ENCODE measurements at places on chromosomes 3 and 15.

- no peak for DNase-seq
- H3K36me3 ChIP-seq: no peaks in the 10 kb centered on the region
Measured at GRCh38 chr15:50685191-50685975, 1.2 kb downstream of the TRPM7 start.

GRCh38 chr15:80424381-80424780 is 20.2 kb downstream of the ARNT2 start:
- H3K4me1 ChIP-seq: no peaks in the 10 kb centered on the region
- no peak overlapping the region for H3K27ac ChIP-seq
- DNase-seq: no peak
- H3K36me3 ChIP-seq: no peaks in the 10 kb centered on the region

GRCh38 chr3:126835472-126836219 is 131.6 kb downstream of the CHCHD6 start:
- no peak overlapping the region for H3K4me3 ChIP-seq
- H3K27ac ChIP-seq: no peak overlapping the region
- no peaks in the 10 kb centered on the region for H3K27me3 ChIP-seq
- H3K36me3 ChIP-seq: no peaks in the 10 kb centered on the region

DNA sequence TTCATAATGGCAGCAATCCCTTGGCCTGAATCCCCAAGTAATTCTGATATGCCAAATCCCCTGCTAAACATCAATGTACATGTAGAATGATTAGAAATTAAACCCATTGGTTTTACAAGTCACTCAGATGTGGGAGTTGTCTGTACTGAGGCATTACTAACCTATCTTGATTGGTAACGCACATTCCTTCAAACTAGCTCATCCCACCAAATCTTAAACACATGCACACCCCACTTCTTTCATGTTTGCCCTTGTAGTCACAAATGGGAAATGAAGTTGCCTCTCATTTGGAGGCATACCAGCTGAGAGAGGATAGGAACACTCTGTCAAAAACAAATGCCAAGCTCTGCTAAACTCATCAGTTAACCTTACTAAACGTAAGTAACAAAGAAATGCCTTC is 29.1 kb upstream of the MAN2C1 start:
- H3K4me3 ChIP-seq: no peak overlapping the region
- DNase-seq: no peak
- peaks cover 64% of the 10 kb centered on the region for H3K36me3 ChIP-seq
- H3K27me3 ChIP-seq: no peaks in the 10 kb centered on the region
- H3K4me1 ChIP-seq: no peaks in the 10 kb centered on the region

- H3K4me1 ChIP-seq: no peaks in the 10 kb centered on the region
- H3K4me3 ChIP-seq: no peak overlapping the region
- H3K27me3 ChIP-seq: no peaks in the 10 kb centered on the region
- no peak for DNase-seq
- H3K27ac ChIP-seq: no peak overlapping the region
Measured at GRCh38 chr3:154522036-154522602, 92.1 kb upstream of the GPR149 start.

DNA sequence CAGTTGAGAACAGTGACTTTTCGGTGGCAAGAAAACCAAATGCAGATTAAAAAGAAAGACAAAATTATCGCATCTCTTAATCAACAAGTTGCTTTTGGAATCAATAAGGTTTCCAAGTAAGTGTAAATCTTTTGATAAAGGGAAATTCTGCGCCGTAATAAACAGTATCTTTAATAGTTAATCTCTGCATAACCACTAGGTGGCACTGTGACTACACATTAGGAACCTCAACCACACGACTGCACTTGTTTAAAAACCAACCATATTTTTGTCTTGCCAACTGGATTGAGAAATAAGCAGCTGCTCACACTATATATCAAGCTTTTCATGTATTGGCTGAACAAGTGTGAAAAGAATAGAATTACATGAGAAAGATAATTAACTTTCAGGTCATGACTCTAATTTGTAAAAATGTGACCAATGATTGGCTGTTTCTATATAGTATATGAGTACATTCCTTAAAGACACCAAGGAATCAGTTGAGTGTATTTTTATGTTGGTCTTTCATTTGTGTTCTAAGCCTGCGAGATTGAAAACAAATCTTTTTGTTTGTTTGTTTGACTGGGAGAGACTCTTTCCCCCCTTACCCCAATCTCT is 72.7 kb downstream of the DZIP3 start:
- peak; percentile 39 for DNase-seq
- H3K27ac ChIP-seq: no peak overlapping the region
- H3K4me3 ChIP-seq: no peak overlapping the region
- no peaks in the 10 kb centered on the region for H3K27me3 ChIP-seq
- H3K4me1 ChIP-seq: peaks cover 5% of the 10 kb centered on the region

DNA sequence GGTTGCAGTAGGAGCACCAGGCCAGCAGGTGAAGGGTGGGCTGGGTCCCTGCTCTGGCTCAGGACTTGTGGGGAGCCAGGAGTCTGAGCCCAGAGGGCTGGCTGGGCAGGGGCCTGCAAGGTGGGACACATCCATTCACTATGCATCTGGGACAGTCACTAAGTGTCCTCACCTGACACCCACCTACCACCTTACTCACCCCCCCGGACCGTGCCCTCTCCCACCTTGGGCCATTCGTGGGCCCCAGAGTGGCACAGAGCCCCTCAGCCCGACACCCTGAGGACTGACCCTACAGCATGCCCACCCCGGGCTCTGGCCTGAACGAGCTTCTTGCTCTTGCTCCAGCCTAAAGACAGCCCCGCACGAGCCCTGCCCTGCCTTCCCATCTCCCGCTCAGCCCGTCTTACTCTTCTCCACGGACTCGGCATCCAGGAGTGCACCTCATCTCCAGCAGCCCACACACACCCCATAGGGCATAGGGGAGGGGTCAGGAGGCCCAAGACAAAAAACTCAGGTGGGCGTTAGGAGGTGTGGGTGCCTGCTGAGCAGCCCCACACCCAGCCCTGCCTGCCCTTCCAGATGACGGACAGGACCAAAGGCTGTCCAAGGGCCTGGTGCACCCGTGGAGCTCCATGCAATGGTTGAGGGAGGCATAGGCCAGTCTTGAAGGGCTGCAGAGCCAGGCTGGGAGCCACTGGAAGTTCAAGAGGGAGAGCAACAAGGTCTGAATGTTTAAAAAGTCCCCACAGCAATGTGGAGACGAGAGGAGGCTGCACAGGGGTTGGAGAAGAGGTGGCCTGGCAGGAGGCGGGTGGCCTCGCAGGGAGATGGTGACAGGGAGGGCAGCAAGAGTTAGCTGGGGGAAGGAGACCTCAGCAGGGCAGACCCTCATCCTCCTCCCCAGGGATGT is 27.0 kb downstream of the PTH1R start:
- H3K4me3 ChIP-seq: no peak overlapping the region
- H3K4me1 ChIP-seq: peaks cover 3% of the 10 kb centered on the region
- DNase-seq: peak; percentile 49
- H3K27me3 ChIP-seq: no peaks in the 10 kb centered on the region

GRCh38 chr3:169998668-169999131 is 32.1 kb downstream of the SEC62 start:
- no peak for DNase-seq
- H3K4me1 ChIP-seq: no peaks in the 10 kb centered on the region
- no peak overlapping the region for H3K4me3 ChIP-seq
- H3K36me3 ChIP-seq: no peaks in the 10 kb centered on the region
- no peak overlapping the region for H3K27ac ChIP-seq
- H3K27me3 ChIP-seq: no peaks in the 10 kb centered on the region

DNA sequence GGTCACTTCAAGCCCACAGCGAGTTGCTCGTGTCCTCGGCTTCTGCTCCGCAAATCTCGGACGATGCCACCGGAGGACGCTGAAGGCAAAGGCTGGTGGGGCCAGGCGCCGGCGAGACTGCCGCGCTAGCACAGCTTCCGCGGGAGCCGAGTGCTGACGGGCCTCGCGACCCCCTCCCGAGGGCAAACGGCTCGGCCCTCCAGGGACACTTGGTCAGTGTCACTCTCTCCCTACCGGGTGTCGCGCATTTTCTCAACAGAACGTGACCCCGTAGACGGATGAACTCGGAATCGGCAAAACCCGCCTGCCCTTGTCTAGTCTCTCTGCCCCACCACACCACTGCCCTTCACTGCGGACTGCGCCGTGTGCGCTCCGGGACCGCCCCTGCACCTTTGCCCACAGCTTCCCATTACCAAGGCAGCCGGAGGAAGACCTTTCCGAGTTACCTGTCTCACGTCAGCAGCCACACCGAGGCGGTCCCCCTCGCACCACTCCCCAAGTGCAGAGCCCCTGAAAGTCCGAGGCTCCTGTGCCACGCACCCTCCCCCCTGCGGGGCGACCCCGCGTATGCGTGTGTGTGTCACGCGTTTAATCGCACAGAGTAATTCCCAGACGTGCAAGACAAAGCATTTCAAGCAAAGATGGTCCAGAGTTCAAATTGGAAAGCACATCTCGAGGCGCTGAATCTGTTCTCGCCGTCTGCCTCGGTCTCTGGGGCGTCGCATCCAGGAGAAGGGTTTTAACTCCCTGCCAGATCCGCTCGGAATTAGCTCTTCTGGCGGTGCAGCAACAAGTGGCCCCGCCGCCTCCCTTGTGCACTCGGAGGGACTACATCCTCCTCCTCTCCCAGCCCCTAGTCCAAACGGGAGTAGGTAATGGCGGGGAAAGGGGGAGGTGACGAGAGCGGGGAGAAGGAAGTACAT is 245.0 kb upstream of the TOPAZ1 start:
- H3K4me3 ChIP-seq: peak overlapping the region; percentile 16
- H3K36me3 ChIP-seq: no peaks in the 10 kb centered on the region
- peaks cover 28% of the 10 kb centered on the region for H3K27me3 ChIP-seq
- H3K4me1 ChIP-seq: peaks cover 38% of the 10 kb centered on the region
- H3K27ac ChIP-seq: no peak overlapping the region

- H3K36me3 ChIP-seq: no peaks in the 10 kb centered on the region
- H3K4me3 ChIP-seq: peak within 1 kb of the TSS; percentile 31
- H3K4me1 ChIP-seq: peaks cover 33% of the 10 kb centered on the region
- peak within 1 kb of the TSS; percentile 92 for H3K27ac ChIP-seq
Measured at GRCh38 chr3:138594150-138594934, at the start of gene CEP70. TSS of gene CEP70 (minus strand) at chr3:138594260. CDS start at chr3:138572927, 21,333 bp downstream.

DNA sequence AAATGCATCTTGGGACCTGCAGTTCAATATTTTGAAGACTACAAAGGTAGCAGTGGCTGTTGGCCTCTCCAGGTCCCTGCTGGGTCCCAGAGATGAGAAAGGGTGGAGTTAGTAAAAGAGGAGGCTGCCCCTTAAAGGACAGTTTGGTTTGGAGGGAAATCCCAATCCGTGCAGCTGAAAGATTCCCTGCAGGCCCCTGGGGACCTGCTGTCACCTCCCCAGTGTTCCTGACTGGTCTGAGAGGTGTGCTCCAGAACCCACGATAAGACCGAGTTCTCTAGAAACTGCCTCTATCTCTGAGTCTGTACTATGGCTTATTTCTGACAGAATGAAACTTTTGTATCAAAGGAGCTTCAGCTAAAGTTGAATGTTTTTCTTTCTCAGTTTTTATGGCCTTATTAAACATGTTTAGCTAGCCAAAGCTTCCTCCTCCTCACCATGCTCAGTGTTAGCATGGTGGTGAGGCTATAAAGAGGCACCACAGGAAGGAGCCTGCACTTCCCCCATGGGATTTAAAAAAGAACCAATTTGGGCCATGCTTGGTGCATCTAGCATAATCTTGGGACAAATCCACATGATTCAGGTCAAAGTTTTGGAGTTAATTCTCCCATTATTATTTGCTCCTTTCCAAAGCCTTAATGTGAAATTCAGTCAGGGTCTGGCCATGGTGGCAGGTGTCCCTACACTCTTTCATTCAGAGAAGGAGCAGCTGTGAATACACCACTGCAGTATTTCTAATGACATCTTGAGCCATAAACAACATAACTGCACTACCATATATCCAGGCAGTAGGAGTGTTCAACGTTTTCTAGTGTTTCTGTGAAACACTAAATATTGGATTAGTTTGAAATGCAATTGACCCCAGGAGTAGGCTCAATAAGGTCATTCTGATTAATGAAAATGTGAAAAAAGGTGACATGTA is 74.4 kb downstream of the ATP1B3 start:
- no peaks in the 10 kb centered on the region for H3K36me3 ChIP-seq
- DNase-seq: no peak
- H3K27me3 ChIP-seq: no peaks in the 10 kb centered on the region
- H3K4me1 ChIP-seq: no peaks in the 10 kb centered on the region
- H3K4me3 ChIP-seq: no peak overlapping the region
- H3K27ac ChIP-seq: no peak overlapping the region

GRCh38 chr3:139521816-139522215 is 17.7 kb downstream of the RBP1 start:
- H3K4me1 ChIP-seq: peaks cover 7% of the 10 kb centered on the region
- no peak for DNase-seq
- H3K4me3 ChIP-seq: no peak overlapping the region
- H3K27me3 ChIP-seq: no peaks in the 10 kb centered on the region
- H3K36me3 ChIP-seq: no peaks in the 10 kb centered on the region
- no peak overlapping the region for H3K27ac ChIP-seq

DNA sequence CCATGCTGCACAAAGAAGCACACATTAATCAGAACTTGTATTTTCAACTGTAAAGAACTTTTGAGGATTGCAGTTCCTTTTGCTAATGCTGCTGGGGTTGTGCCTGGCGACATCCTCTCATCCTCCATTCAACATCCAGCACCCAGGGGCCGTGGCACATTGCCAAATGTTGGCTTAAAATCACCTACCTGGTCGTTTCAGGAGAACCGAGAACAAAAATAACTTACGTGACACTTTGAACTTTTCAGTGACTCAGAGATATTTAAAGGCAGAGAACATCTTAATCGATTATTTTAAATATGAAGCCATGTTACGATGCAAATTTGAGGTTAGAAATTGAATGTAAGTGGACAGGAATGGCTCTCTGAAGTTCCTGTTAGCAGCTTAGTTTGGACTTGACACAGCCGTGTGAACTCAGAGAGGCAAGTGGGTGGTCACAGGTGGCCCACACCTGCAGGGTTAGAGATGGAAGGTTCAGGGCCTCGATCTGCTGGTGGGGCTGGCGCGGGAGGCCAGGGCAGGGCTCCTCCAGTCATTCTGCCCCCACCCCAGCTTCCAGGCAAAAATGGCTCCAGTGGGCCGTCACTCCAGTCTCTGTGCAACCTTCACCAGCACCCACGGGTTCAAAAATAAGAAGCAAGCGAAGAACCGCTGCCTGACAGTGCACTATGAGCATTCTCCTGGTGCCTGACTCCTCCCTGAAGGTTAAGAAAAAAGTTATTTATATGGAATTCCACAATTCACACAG is 12.2 kb downstream of the LRRK1 start:
- no peak overlapping the region for H3K4me3 ChIP-seq
- no peak for DNase-seq
- H3K4me1 ChIP-seq: no peaks in the 10 kb centered on the region
- no peak overlapping the region for H3K27ac ChIP-seq

GRCh38 chr3:195421400-195421799 is 21.4 kb downstream of the ACAP2 start:
- no peaks in the 10 kb centered on the region for H3K27me3 ChIP-seq
- H3K4me3 ChIP-seq: no peak overlapping the region
- H3K27ac ChIP-seq: no peak overlapping the region
- H3K4me1 ChIP-seq: no peaks in the 10 kb centered on the region
- no peaks in the 10 kb centered on the region for H3K36me3 ChIP-seq
- no peak for DNase-seq

GRCh38 chr3:37704064-37704463 is 157.6 kb upstream of the CTDSPL start:
- no peaks in the 10 kb centered on the region for H3K36me3 ChIP-seq
- H3K4me3 ChIP-seq: no peak overlapping the region
- H3K4me1 ChIP-seq: no peaks in the 10 kb centered on the region
- H3K27me3 ChIP-seq: peaks cover 5% of the 10 kb centered on the region
- H3K27ac ChIP-seq: no peak overlapping the region

GRCh38 chr3:127159543-127159942 is 33.4 kb upstream of the PRR23E start:
- no peak for DNase-seq
- H3K4me1 ChIP-seq: no peaks in the 10 kb centered on the region
- no peaks in the 10 kb centered on the region for H3K27me3 ChIP-seq
- no peak overlapping the region for H3K27ac ChIP-seq

GRCh38 chr15:65333856-65334255 is 29.4 kb downstream of the RNU5B-1 start:
- no peaks in the 10 kb centered on the region for H3K27me3 ChIP-seq
- no peak overlapping the region for H3K27ac ChIP-seq
- H3K4me3 ChIP-seq: no peak overlapping the region
- no peaks in the 10 kb centered on the region for H3K4me1 ChIP-seq
- DNase-seq: no peak
